ENCODE measurements at places on chromosomes 12 and 14. TPM values are rescaled to one million over a fixed set of nuclear protein-coding genes. Genes with fewer than 3 reads are reported as not detected.

GRCh38 chr12:77070382-77070781 lies 5.0 kb upstream of the E2F7 start:
- no peak overlapping the region for H3K4me3 ChIP-seq
- H3K36me3 ChIP-seq = no peaks in the 10 kb centered on the region
- peaks cover 25% of the 10 kb centered on the region for H3K27me3 ChIP-seq

- H3K4me3 ChIP-seq = no peak overlapping the region
- no peak overlapping the region for H3K27ac ChIP-seq
- no peaks in the 10 kb centered on the region for H3K27me3 ChIP-seq
- DNase-seq = no peak
- no peaks in the 10 kb centered on the region for H3K36me3 ChIP-seq
- no peaks in the 10 kb centered on the region for H3K4me1 ChIP-seq
These were observed 219.3 kb downstream of the TRHDE start for GRCh38 chr12:72491426-72491825.

Gene ZC3H10
- 11.7 TPM for total RNA-seq

DNA sequence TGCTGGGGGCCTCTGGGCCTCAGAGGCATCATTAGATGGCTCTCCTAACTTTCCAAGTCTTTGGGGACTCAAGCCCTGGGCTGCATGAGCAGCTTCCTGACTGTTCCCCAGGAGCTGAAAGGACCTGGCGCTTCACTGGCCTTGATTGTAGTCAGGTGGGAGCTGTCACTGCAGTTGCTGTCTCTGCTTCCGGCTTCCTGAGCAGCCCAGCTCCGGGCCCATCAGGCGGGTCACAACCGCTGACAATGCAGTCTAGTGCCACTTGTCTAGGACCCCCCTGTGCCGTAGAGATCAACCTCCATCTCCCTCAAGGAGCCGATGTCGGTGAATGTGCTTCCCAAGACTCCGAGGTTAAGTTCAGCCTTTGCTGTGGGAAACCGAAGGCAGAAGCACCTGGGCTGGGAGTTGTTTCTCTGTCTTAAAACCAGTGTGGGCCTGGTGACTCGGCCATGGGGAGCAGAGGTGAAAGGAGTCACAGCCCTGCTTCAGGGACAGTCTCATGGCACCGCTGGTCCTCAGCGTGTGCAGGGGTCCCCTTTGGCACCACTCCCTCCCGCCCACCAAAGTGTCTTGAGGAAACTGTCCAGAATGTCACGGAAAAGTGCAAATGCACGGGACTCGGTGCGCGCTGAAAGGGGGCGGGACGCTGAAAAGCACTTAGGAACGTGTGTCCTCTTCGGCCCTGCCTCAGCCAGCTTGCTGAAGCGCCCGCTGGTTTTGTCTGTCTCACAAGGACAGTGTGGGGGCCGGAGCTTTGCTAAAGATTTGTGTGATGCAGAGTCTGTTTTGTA lies 44.8 kb downstream of the PRIMA1 start:
- H3K4me1 ChIP-seq = no peaks in the 10 kb centered on the region
- no peak overlapping the region for H3K27ac ChIP-seq
- peaks cover 3% of the 10 kb centered on the region for H3K27me3 ChIP-seq

Gene NAV3
- total RNA-seq = not detected

Gene CREBL2
- total RNA-seq = 16.3 TPM

Gene PRB2
- not detected for total RNA-seq

DNA sequence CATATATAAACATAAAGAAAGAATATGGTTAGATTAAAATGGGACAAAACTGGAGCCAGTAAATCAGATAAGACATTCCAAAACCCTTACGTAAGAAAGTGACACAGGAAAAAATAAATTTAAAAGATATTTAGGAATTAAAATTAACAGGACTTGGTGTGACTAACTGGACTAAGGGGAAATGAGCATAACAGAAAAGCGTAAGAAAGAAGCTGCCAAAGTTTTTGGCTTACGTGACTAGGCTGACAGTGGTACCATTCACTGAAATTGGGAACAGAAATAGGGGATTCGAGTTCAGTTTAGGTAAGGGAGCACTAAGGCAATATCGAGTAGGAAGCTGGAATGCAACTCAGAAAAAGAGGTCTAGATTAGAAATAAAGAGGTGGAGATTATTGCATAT lies 7.8 kb downstream of the CDK17 start:
- H3K4me3 ChIP-seq = no peak overlapping the region
- no peaks in the 10 kb centered on the region for H3K27me3 ChIP-seq
- H3K4me1 ChIP-seq = peaks cover 42% of the 10 kb centered on the region
- H3K27ac ChIP-seq = no peak overlapping the region
- DNase-seq = no peak

Gene ZFYVE21
- 17.4 TPM for total RNA-seq

Gene CCND2
- total RNA-seq = 492 TPM

Gene TCL1A
- not detected for total RNA-seq

GRCh38 chr12:27333403-27334009 lies 870 bp downstream of the BMAL2 start:
- peaks cover 3% of the 10 kb centered on the region for H3K36me3 ChIP-seq
- peak overlapping the region; percentile 83 for H3K4me3 ChIP-seq
- H3K27ac ChIP-seq = peak overlapping the region; percentile 86
- peaks cover 46% of the 10 kb centered on the region for H3K4me1 ChIP-seq
- H3K27me3 ChIP-seq = peaks cover 10% of the 10 kb centered on the region

Gene APOF
- not detected for total RNA-seq

Gene KRT73
- total RNA-seq = not detected

- H3K27ac ChIP-seq = peak overlapping the region; percentile 94
- DNase-seq = no peak
These were observed 28.3 kb downstream of the ATF7IP start for GRCh38 chr12:14393751-14394150.

- no peak overlapping the region for H3K4me3 ChIP-seq
- H3K27ac ChIP-seq = no peak overlapping the region
- DNase-seq = no peak
These were observed 4.2 kb upstream of the VSX2 start for GRCh38 chr14:74235017-74235416.

Gene MGP
- total RNA-seq = not detected

DNA sequence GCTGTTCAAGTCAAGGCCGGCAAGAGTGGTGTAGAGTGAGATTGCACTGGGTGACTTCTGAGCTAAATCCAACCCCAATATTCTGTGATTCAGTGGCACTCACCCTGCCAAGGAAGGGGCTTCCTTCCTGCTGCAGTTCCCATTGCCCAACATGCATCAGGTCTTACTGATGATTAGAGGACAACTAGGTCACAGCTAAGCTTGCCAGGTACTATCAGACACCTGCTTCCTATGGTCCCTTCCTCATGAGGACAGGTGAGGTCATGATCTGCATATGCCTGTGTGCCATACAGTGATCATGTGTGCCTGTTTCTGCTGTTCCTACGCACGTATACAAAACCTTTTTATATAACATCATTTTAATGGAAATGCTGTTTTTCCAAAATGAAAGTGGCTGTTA lies 1.7 kb upstream of the CTDSP2 start:
- H3K4me3 ChIP-seq = no peak overlapping the region

- DNase-seq = no peak
- peaks cover 4% of the 10 kb centered on the region for H3K36me3 ChIP-seq
- no peaks in the 10 kb centered on the region for H3K27me3 ChIP-seq
- H3K27ac ChIP-seq = no peak overlapping the region
These were observed 19.3 kb upstream of the SERPINA6 start for GRCh38 chr14:94342334-94342934.

Gene LRTM2
- total RNA-seq = not detected

DNA sequence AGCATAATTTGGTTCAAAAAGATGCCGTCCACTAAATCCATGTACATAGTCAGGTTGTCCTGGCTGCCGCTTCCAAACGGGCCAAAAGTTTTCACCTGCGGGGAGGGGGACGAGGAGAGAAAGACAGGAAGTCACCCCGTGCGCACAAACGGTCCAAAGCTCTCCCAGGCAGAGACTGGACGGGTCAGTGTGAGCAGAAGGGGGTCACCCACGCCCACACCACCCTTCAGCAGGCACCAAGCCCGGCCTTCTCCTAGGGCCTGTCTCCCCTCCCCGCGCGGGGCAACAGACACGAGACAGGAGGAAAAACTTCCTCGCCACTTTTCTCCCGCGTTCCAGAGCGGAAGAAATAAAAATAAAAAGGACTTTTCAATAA lies 888 bp downstream of the CCDC88C start:
- H3K27me3 ChIP-seq = peaks cover 5% of the 10 kb centered on the region
- peak overlapping the region; percentile 99 for H3K4me3 ChIP-seq
- H3K36me3 ChIP-seq = peaks cover 42% of the 10 kb centered on the region
- DNase-seq = peak; percentile 56

Gene SMOC1
- not detected for total RNA-seq

GRCh38 chr12:76713986-76714385 lies 49.9 kb upstream of the ZDHHC17 start:
- no peaks in the 10 kb centered on the region for H3K4me1 ChIP-seq
- H3K36me3 ChIP-seq = no peaks in the 10 kb centered on the region
- no peak overlapping the region for H3K4me3 ChIP-seq
- no peak for DNase-seq

Gene DENND5B
- 0.26 TPM for total RNA-seq

Gene LIN7A
- total RNA-seq = not detected

Gene TAS2R46
- total RNA-seq = 0.73 TPM

DNA sequence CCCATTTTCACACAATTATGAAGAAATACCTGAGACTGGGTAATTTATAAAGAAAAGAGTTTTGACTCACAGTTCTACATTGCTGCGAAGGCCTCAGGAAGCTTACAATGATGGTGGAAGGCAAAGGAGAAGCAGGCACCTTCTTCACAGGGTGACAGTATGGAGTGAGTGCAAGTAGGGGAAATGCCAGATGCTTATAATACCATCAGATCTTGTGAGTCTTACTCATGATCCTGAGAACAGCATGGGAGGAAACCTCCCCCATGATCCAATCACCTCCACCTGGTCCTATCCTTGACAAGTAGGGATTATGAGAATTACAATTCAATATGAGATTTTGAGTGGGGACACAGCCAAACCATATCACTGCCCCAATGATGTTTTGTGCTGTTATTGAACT lies 189.3 kb upstream of the CRY1 start:
- H3K36me3 ChIP-seq = peaks cover 6% of the 10 kb centered on the region
- H3K4me3 ChIP-seq = no peak overlapping the region
- H3K27ac ChIP-seq = no peak overlapping the region
- H3K27me3 ChIP-seq = peaks cover 20% of the 10 kb centered on the region
- H3K4me1 ChIP-seq = peaks cover 8% of the 10 kb centered on the region
- DNase-seq = no peak

DNA sequence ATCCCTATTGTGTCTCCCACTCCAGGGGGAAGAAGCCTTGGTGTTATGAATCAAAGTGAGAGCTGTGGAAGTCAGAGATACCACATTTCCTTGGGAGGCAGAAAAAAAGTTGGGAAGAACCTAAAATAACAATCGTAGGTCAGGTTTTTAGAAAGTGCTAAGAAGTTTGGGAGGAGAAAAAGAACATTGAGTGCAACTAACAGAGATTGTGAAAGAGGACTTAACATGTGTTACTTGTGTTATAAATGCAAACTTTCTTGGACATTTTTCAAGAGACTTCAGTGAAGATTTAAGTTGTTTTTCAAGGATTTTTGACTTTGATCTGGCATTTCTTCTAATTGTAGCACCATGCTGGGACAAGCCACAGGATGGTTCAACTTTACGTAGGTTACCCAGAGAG lies 7.8 kb upstream of the ERP27 start:
- peaks cover 63% of the 10 kb centered on the region for H3K4me1 ChIP-seq
- H3K27ac ChIP-seq = peak overlapping the region; percentile 95
- DNase-seq = no peak
- H3K27me3 ChIP-seq = no peaks in the 10 kb centered on the region

Gene KRT5
- not detected for total RNA-seq

DNA sequence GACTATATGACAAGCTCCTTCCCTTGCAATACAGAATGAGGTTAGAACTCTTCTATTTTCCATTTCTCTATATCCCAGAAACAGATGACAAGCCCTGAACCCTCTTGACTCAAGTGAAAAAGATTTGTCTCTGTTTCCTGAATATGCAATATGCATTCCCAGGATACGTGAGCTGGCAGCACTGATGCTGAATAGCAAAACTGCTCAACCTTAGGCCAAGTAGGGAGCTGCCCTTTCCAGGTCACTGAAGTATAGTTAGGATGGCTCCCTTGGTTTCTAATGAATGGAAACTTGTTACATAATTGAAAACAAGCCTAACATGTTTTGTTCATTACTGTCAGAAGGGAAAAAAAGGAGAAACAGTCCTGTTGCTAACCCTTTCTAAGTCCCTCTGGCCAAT lies 47.9 kb upstream of the PLEKHG7 start:
- H3K4me1 ChIP-seq = peaks cover 3% of the 10 kb centered on the region
- no peak overlapping the region for H3K27ac ChIP-seq
- H3K4me3 ChIP-seq = no peak overlapping the region
- no peaks in the 10 kb centered on the region for H3K36me3 ChIP-seq

DNA sequence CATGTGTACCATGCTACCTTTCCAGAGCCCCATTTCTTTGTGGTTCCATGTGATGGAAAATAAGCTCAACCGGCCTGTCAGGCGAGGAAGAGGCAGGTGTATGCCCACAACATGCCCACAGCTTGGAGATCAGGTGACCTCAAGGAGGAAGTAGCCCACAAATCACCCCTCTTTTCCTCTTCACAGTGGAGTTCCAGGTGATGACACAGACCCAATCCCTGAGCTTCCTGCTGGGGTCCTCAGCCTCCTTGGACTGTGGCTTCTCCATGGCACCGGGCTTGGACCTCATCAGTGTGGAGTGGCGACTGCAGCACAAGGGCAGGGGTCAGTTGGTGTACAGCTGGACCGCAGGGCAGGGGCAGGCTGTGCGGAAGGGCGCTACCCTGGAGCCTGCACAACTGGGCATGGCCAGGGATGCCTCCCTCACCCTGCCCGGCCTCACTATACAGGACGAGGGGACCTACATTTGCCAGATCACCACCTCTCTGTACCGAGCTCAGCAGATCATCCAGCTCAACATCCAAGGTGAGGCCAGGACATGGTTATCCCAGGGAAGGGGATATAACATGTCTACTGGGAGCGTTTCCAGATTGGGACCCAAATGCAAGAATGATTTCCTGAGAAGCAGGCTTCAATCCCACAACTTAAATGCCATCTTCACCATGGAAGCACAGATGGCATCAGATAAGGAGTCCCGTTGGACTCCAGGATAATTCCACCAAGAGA lies 5.5 kb downstream of the TAPBPL start:
- peaks cover 75% of the 10 kb centered on the region for H3K36me3 ChIP-seq
- H3K4me1 ChIP-seq = peaks cover 77% of the 10 kb centered on the region
- no peaks in the 10 kb centered on the region for H3K27me3 ChIP-seq
- DNase-seq = no peak

DNA sequence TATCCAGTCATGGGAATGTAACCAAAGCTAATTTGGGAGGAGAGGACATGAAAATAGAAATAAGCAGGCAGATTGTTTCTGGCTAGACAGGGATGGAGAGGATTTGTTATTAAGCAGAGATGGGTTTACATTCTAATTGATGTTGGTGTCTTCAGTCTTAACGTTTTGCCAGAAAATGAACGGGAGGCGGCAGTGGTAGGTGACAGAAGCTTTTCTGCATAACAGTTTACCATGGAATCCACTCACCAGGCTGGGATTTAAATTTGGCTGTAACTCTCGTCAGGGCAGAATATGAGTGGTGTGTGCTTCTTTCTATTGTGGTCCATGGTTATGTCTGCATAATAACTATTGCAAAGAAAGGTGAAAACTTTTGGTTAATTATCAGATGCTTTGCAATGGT lies 50.2 kb upstream of the OTX2 start:
- H3K27me3 ChIP-seq = peaks cover 24% of the 10 kb centered on the region
- H3K4me1 ChIP-seq = no peaks in the 10 kb centered on the region
- H3K36me3 ChIP-seq = no peaks in the 10 kb centered on the region
